ENCODE measurements at places on chromosomes 11 and 22. TPM values are rescaled to one million over a fixed set of nuclear protein-coding genes. Genes with fewer than 3 reads are reported as not detected.

VSIG10L2 gene
- total RNA-seq = not detected

OR5D16 gene
- total RNA-seq = not detected

ENDOD1 gene
- 41.1 TPM for total RNA-seq

BIK gene
- total RNA-seq = 3.5 TPM

TRIM51 gene
- not detected for total RNA-seq

MRPL23 gene
- 142 TPM for total RNA-seq

TTC28 gene
- 0.67 TPM for total RNA-seq

OR5D18 gene
- not detected for total RNA-seq

Data from activated CD8-positive, alpha-beta memory T cell treated with anti-CD3 and anti-CD28 coated beads for 36 hours (primary cell).